ENCODE measurements at places on chromosomes 2 and 18. TPM values are rescaled to one million over a fixed set of nuclear protein-coding genes. Genes with fewer than 3 reads are reported as not detected.

GRCh38 chr18:36348971-36349417, 51.5 kb downstream of the FHOD3 start:
- no peak for DNase-seq

DNA sequence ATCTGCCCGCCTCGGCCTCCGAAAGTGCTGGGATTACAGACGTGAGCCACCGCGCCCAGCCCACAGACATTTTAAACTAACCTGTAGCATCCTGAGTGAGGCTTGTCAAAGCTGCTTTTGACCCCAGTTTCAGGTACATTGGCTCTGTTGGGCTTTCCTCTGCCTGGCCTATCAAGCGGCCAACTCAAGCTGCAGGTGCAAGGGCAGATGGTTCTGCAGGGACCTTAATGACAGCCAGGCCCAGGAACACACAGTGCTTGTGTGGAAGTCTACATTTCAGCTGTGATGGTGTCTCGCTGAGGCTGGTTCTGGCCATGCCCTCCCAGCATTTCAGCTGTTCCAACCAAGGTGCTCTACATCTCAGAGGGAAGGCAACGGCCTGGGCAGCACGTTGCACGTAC, 18.4 kb downstream of the INPP4A start:
- DNase-seq: no peak

DNA sequence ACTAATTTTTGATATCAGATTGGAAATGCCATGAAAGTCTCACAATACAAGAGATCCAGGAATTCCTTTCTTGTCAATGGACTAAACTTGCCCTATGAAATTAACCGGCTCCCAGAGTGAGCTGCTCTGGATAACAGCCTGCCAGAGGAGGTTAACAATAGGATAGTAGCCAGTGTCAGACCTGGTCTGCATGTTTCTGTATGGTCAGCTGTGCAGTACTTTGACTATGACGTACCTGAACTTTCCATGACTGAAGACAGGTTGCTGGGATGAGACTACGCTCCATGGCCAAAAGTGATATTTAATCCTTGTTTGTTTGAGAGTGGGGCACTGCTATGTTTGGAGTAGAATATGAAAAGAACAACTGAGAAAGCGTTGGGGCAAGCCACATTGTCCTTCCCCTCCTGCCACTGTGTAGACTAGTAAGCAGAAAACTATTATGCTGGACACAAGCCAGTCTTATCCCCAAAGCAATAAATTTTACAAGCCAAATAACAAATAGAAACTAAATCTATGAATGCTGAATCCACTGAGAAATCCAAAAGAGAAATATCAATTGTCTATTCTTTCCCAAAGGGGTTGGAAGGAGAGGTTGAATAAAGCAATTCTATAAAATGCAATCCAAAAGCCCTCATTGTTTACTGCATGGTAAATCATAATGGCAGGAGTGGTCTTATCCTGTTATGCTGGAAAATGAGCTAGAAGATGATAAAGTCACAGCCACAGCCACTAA, 115.5 kb upstream of the CYP26B1 start:
- DNase-seq: no peak

- no peak for DNase-seq
These were observed 1.6 kb downstream of the GALNT13 start for GRCh38 chr2:153873052-153874048.

- peak; percentile 89 for DNase-seq
These were observed 37.5 kb upstream of the SEMA4C start for GRCh38 chr2:96907115-96908041.

DNA sequence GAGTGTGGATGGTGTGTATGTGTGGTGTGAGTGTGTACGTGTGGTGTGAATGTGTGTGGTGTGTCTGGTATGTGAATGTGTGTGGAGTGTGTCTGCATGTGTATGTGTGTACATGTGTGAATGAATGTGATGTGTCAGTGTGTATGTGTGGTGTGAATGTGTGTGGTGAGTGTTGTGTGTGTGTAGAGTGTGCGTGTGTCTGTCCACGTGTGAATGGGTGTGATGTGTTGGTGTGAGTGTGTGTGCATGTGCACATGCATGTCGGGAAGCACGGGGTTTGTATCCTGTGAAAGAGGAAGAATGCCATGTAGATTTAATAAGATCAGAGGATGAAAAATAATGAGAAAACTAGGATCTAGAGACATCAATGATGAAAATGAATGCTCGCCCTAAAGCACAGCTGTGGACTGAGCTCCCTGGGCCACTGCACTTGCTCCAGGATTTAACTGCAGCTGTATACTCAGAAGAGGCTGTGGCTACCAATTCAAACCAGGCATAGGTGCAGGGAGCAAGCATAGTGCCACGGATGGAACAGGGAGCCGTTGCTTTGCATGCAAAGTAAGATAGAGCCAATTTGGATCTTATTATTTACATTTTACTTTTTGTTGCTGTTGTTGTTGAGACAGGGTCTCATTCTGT, 122.7 kb downstream of the DOCK10 start:
- no peak for DNase-seq

DNA sequence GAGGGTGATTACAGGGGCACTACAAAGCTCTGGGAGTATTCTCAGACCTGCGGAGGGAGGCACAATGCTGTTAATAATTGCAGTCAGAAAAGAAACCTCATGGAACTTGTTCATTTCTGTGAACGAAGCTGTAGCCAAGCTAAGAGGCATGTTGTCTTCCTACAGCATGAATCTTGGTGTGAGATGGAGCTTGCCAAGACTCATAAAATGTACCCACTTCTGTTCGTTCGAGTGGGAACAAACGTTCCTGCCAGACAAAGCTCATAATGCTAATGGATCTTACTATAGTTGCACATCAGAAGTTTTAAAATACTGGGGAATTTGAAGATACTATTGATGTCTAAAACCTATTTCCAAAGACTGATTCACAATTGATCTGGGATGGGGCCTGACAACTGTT, 489.1 kb downstream of the ZEB2 start:
- no peak for DNase-seq

- no peak for DNase-seq
These were observed 392.9 kb downstream of the SETBP1 start for GRCh38 chr18:45073556-45073955.

DNA sequence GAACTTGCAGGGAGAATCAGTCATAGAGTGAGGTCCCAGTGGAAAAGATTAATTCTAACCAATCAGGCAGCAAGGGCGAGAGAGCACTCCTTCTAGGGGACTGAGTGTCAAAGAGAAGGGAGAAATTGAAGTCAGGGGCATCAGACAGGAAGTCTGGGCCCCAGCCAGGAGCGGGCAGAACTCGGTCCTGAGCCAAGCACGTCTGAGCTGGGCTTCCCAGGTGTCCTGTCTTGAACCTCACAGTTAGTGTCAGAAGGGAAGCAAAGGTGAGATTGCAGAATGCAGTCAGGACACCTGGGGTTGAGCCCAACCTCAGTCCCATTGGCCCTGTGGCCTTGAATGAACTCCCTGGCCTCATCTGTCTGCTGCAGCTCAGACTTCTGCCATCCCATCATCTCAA, 220.9 kb downstream of the SMAD2 start:
- DNase-seq: no peak

GRCh38 chr2:64685430-64685829, 31.7 kb upstream of the SERTAD2 start:
- no peak for DNase-seq

FIGN gene
- 5.0 TPM for total RNA-seq

GRCh38 chr2:160389875-160390274, 103.7 kb downstream of the RBMS1 start:
- DNase-seq: no peak

DNA sequence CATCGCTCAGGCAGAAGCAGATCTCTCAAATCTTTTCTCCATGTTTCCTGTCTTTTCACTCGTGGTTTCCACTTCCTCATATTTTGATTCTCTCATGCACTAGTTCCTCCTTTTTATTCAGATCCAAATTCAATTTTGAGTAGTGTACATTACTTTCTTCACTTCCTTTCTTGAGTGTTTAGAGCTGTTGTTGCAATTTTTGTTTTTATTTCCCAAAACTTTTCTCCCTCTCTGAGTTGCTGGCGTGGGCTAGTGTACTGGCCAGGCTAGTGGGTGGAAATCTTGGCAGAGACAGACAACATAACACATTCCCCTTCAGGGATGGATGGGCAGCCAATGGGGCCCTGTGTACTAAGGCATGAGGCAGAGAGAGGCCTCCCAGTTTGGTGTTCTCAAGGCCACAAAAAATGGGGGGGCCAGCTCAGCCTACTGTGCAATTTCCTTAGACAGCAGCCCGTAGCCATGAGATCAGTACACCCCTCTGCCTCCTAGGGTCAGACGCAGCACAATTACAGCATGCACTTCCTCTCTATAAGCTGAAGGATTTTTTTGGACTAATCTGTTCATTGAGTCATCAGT, 145.1 kb upstream of the PID1 start:
- DNase-seq: no peak

DNA sequence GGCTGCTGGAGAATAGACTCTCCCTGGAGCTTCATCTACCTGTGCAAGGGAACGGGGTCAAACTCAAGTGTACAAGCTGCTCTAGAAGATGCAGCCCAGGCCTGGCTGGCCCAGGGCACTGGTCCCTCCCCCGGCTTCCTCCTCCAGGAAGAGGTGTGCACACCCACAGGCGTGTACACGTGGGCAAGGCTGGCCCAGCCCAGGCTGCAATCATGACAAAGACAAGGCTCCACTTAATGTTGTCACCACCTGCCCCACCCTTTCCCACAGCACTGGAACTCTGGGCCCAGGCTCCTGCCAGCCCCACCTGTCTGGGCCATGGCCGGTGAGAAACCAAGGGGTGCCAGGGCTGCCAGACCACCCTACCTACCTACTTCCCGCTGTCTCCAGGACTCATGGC, 29.6 kb upstream of the ALPP start:
- no peak for DNase-seq

GRCh38 chr2:241834527-241835210, 24.0 kb downstream of the PDCD1 start:
- no peak for DNase-seq
